ENCODE measurements at places on chromosomes 5 and 9. TPM values are rescaled to one million over a fixed set of nuclear protein-coding genes. Genes with fewer than 3 reads are reported as not detected.

The HAPLN1 gene
- 2.9 TPM for total RNA-seq

The SLC36A1 gene
- 117 TPM for total RNA-seq

The ASTN2 gene
- 134 TPM for total RNA-seq

The LHFPL2 gene
- total RNA-seq = 2.5 TPM

The IL9 gene
- total RNA-seq = not detected

The FGFR4 gene
- 5.2 TPM for total RNA-seq
